ENCODE measurements at places on chromosomes 3 and 15. TPM values are rescaled to one million over a fixed set of nuclear protein-coding genes. Genes with fewer than 3 reads are reported as not detected.

Gene FBXW12
- 0.55 TPM for total RNA-seq

Gene CD200R1
- 0.40 TPM for total RNA-seq

Gene CLDN11
- 25.4 TPM for total RNA-seq

Gene IREB2
- total RNA-seq: 81.7 TPM

Gene FBLN2
- 49.4 TPM for total RNA-seq

Gene PIERCE2
- not detected for total RNA-seq

Gene KCNH8
- 1.5 TPM for total RNA-seq

GRCh38 chr3:150751781-150752263 is 11.1 kb downstream of the SIAH2 start:
- no peak for DNase-seq

DNA sequence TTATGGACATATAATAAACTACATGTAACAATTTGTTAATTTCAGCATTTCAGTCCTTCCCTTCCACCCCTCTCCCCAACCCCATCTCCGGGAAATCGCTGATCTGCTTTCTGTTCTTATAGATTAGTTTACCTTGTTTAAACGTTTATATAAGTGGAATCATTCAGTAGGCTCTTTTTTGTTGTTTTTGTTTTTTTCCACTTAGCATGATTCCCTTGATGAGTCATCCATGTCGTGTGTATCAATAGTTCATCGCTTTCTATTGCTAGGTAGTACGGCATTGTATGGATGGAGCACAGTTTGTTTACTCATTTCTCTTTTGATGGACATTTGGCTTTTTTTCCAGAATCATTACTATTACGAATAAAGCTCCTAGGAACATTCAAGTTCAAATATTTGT is 23.5 kb upstream of the AMOTL2 start:
- no peak for DNase-seq

GRCh38 chr3:137202941-137203340 is 245.2 kb downstream of the IL20RB start:
- no peak for DNase-seq

GRCh38 chr15:40377606-40378005 is 4.9 kb upstream of the KNSTRN start:
- DNase-seq: no peak

DNA sequence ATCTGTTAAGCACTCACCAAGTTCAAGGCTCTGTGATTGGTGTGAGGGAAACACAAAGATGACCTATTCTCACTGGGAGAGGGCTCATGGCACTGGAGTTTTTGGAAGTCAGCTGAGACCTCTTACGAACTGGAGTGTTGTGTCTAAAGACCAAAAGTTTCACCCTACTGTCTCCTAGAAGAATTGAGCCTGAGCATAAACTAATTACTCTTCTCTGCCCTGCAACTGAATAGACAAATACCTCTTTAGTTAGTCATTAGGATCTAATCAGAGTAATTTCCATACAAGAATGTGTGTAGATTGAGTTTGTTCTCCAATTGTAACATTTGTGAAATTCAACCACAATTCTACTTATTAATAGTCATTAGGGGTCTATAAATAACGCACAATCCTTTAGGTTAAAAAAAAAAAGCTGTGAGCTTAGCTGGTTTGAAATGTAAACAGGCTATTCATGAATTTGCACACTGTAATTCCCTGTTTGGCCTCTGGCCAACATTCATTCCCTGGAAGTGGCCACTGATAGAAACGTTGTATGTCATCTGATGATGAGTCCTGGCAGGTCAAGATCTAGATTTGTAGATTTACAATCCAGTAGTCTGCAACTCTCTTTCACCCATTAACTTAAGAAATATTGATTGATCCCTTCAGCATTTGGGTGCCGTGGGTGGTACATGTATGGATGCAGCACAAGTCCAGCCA is 76.8 kb upstream of the SOX14 start:
- no peak for DNase-seq

GRCh38 chr15:100536733-100537132 is 8.0 kb upstream of the CERS3 start:
- DNase-seq: no peak

DNA sequence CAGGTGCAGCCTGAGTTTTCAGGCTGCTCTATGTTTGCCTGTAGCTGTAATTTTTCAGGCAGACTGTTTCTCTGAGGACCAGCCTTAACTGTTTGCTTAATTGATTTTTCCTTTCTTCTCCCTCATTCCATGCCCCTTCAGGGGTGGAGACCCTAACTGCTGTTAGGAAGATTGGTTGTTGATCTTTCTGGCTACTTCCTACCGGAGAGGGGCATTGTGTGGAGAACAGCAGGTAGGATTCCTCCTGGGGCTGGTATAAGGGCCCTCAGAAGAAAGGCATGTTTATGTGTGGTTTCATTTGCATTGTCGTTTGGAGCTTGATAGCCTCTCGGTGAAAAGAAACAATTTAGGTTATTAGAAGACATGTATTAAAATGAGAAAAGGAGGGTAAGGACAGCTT is 56.9 kb upstream of the GOLGA6L2 start:
- no peak for DNase-seq

GRCh38 chr15:47439146-47440111 is 277.9 kb upstream of the SEMA6D start:
- no peak for DNase-seq

DNA sequence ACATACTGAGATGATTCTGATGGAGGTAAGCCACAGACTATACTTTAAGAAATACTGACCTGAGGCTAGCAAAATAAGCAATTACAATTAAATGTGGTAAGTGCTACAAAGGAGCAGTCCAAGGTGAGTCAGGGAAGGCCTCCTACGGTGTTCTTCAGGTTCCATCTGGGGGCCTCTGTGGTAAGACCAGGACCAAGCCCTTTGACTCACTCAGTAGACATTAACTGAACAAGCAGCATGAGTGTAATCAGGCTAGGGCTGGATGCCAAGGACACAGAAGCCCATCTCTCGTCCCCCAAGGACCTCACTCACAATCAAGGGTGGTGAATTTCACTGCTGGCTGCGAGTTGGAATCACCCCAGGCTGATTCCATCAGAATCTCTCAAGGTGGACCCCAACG is 37.3 kb downstream of the DZIP1L start:
- DNase-seq: no peak

DNA sequence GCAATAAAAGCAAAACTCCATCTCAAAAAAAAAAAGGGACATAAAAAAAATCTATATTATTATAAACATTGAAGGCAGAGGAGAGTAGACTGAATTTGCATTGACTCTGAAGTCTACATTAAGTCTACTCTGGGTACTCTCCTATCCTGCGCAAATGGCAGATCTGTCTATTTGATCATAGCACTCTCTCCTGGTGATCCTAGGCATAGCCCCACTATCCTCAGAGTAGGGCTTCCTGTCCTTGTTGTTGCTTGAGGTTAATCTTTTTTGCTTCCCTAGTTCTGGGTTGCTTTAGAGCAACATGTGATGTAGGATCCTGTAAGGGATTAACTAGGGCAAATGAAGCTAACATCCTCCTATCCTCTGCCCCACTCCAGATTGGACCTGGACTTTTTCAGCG is 82.1 kb upstream of the LRRFIP2 start:
- DNase-seq: no peak

DNA sequence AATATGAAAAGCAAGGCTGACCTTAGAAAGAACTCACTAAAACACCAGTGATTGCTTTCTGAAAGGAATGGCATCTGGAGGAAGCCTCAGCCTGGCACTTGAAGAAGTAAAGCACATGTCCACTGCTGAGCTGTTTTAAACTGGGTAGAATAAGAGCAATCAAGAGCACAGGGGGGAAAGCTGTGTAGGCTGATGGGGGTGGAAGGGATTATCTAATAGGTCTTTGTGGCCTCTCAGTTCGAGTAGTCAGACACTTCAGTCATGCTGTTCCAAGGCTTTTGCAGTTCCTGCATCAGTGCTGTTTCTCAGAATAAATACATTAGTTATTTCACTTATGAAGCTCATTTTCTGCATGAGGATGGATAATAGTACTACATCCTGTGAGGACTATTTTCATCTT is 22.6 kb downstream of the CCDC191 start:
- no peak for DNase-seq

- no peak for DNase-seq
Measured at GRCh38 chr15:99110581-99111320, 5.9 kb downstream of the SYNM start.

DNA sequence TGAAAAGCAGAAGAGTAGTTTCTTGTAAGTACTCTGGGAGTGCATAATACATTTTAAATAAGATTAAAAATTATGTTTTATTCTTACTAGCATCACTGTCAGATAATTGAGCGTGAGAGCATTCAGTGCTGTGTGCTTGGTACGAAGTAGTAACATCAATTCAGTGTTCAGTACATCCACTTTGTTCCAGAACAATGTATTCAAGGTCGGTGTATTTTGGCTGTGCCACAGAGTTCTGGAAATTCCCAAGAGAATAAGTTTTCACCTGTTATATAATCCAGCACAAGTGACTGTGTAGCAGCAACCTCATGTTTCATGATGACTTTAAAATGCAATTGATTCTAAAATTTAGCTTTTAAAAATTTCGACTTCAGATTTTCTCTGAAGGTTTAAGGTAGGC is 130.6 kb downstream of the IGF1R start:
- DNase-seq: no peak

DNA sequence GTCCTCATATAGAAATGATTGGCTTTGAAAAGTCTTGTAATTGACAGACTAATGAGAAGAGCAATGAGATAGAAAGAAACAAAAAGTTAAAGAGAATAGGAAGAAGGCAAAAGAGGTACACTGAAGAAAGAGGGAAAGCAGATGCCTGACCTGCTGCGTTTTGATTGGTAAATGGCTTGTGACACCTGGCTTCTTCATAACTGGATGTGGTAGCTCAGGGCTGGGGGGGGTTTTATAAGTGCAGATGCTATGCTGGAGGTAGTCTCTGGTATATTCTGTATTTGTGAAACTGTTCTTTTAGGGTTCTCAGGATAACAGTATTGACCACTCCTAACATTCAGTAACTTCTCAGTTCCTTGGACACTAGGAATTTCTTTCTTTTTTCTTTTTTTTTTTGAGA is 1.4 kb downstream of the STARD9 start:
- DNase-seq: no peak

All from uterus (tissue), 4 donors.